Esophagus muscularis mucosa (tissue), 4 donors: ENCODE measurements at places on chromosomes 12 and 14. TPM values are rescaled to one million over a fixed set of nuclear protein-coding genes. Genes with fewer than 3 reads are reported as not detected.

Gene SAMD15
- 0.42 TPM for total RNA-seq

GRCh38 chr12:122992386-122992785 is 11.9 kb downstream of the ARL6IP4 start:
- DNase-seq = no peak

- DNase-seq = no peak
Observed at GRCh38 chr12:109925185-109925840, 25.2 kb downstream of the TCHP start.

- no peak for DNase-seq
Observed at GRCh38 chr14:40410708-40411107, 978.5 kb upstream of the FBXO33 start.

GRCh38 chr12:90253136-90253535 is 544.5 kb upstream of the ATP2B1 start:
- no peak for DNase-seq

DNA sequence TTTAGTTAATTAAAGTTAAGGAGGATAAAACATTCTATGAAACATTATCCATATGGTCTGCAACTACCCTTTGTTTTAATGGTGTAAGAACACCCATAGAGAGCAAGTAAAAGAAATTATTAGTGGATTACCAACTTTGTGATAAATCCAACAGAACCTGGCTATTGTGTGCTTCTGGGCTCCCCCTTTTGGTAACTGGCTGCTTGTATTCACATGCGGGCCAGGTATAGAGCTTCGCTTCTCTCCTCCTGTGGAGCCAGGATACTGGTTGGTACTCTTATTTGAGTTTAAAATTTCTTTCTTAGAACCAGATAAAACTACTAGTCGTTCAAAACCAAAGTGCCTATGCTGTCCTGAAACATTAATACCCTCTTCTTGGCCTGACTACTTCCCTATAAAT is 81.0 kb downstream of the PTPRR start:
- no peak for DNase-seq

- DNase-seq = no peak
Observed at GRCh38 chr14:81450100-81450531, 50.0 kb upstream of the STON2 start.

DNA sequence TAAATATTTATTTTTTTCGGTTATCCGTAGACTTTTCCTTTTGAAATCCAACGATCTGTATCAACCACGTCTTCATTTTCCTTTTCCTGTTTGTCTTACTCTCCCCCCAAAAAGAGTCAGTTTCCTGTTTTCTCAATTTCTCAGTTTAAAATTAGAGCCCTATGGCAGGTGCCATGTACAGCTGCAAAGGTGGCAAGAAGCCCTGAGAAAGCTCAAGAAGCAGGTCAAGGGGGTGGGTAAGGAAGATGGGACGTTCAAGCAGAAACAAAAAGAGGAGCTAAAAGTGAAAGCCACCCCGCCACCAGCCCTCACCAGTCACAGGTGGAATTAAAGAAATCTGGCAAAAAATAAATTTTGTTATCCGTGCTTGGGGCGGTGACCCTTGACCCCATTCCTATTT is 26.7 kb downstream of the SLC35E3 start:
- DNase-seq = no peak
